ENCODE measurements at places on chromosomes 13 and 19. TPM values are rescaled to one million over a fixed set of nuclear protein-coding genes. Genes with fewer than 3 reads are reported as not detected.

C13orf46 gene
- 1.3 TPM for polyA plus RNA-seq

TMPRSS9 gene
- not detected for polyA plus RNA-seq

ZNF730 gene
- polyA plus RNA-seq: 0.39 TPM

CGB2 gene
- not detected for polyA plus RNA-seq

RGS9BP gene
- polyA plus RNA-seq: not detected

SERTM1 gene
- not detected for polyA plus RNA-seq

PRKCG gene
- polyA plus RNA-seq: 0.07 TPM

RPL18A gene
- polyA plus RNA-seq: 3,230 TPM

Measured in endothelial cell of umbilical vein (primary cell).